ENCODE measurements at places on chromosomes 6 and 20. TPM values are rescaled to one million over a fixed set of nuclear protein-coding genes. Genes with fewer than 3 reads are reported as not detected.
A peak's percentile ranks its signal among the peaks of the same experiment; 100 is the strongest.

DNA sequence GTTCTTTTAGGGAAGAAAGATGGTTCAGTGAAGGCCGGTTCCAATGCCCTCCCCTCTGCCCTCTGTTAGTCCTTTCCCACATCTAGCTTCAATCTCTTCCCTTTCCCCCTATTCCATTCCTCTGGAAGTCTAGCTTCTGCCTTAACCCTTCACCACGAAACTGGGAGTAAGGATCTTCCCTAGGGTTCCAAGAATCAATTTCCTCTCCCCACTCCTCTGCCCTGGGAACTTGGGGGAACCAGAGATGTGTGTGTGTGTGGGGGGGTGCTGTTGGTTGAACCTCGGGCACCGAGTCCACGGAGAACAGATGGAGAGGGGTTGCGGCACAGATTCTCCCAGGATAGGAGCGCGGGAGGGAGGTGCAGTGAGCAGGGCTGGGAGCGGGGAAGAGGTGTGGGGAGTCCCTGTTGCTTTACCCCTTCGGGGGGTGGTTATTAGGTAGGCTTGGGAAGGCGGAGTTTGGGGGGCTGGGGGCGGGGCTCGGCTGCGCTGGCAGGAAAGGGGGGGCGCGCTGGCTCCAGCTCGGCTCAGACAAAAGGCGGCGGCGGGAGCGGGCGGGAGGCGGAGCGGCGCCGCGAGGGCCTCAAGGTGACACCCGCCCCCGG is at the start of gene TMEM151B:
Gene TMEM151B, plus strand, starts transcription at position 530 of the 605 bp plus-strand sequence. CDS start 293 bp downstream, outside the sequence.
- peak; percentile 53 for DNase-seq

DNA sequence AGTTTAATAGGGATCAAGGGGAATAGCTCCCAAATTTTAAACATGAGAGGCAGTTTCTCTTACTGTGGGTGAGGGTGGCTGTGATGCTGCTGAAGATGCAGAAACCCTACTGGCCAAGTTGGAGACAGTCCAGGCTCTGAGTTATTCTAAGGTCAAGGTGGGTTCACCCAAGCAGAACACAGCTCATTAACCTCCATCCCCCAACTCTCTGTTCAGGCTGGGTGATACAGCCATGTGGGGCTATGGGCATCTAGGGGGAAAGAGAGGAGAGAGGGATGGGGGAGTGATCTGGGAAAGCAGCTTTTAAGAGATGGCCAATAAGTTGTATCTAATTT is 18.9 kb upstream of the TRAM2 start:
- no peak for DNase-seq

C20orf144 gene
- not detected for total RNA-seq

GRCh38 chr20:62382306-62383198 is 4.4 kb upstream of the RPS21 start:
- peak; percentile 53 for DNase-seq

DNA sequence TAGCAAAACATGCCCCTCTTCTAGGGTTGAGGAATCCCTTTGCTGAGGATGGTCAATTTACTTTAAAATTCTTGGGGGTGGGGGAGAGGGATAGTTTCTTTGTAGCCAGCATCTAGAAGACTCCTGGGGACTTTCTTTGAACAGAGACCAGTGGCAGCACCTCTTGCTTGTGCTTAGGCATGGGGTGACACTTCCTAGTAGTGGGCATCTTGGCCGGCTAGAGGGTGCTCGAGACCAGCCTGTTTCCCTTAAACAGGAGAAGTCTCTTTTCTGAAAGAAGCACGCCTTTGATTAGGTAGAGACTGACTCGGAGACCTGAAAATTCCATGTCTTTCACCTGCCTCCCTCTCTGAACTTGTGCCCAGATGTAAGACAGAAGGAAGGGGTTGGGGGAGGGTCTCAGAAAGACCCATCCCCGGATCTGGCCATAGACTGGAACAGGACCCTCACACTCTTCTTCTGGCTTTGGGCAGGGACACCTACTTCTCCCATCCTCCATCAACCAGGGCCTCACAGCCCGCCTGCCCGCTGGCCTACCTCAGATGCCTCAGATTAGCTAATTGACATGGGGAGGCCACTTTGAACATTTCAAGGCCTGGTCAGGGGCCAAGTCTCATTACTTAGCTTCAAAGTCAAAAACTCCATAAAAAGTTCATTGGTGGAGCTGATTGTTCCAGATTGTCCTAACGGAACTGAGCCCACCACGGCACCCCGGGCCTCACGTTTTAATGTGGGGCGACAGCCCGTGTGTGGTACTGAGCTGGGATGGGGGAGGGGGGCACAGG is 172.2 kb downstream of the CDC5L start:
- no peak for DNase-seq

COL11A2 gene
- total RNA-seq: 0.94 TPM
